ENCODE measurements at places on chromosomes 11 and 22. TPM values are rescaled to one million over a fixed set of nuclear protein-coding genes. Genes with fewer than 3 reads are reported as not detected.

Gene KCNA4
- 9.7 TPM for total RNA-seq

DNA sequence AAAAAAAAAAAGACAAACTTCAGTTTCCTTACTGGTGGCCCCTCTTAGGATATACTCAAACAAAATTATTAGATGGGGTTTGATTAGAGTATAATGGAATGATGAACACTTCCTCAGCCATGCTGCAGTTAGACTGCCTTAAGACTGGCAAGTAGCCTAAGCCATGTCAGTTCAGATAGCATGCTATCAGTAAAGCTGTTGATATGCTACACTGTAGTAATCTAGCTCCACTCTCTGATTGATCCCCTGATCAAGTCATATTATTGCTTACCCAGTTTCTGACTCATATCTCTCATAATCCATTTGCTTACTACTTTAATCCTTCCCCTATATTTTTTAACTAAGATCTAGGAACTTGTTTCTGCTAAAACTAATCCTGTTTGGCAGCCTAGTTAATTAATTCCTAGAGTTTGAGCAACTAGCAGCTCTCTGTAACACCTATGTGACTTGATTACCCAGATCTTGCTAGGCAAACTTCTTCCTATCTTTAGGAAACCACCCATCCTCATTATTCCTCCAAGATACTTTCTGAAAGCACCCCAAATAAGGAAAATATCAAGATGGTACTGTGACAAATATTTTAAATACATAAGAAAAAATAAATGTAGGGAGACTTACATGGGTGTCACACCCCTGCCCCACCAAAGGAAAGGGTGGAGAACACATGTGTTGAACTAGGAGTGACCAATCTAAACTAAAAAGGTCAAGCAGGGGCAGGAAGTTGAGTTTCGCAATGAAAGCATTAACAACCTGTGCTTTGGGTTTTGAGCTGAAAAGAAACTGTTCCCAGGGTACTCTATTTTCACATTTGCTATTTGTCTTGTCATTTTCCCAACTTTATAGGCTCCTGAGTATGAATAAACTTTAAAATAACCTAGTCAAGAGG, 43.2 kb downstream of the PIK3C2A start:
- no peak for DNase-seq

Gene CNTF
- 2.7 TPM for total RNA-seq

Gene CABP4
- total RNA-seq = not detected

GRCh38 chr22:19044381-19044780, 77.8 kb downstream of the DGCR2 start:
- no peak for DNase-seq

DNA sequence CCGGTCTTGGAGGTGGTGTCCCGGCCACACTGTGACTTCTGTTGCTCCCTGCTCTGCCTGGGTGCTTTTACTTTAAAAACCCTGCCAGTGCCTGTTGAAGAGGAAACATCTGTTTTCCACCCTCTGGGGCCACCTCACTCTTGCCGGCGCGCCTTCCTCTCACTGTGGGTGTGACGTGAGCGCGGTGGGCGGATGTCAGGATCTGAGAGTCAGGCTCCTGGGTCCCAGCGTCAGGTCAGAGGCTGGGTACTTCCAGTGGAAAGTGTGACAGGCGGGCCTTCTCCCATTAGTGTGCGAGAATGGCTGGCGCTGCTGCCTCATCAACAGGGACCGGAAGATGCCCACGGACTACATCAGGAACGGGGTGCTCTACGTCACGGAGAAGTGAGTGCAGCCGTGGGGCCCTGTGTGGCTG, 54.2 kb downstream of the GRAMD4 start:
- no peak for DNase-seq

- no peak for DNase-seq
These were observed 118.0 kb downstream of the SIK3 start for GRCh38 chr11:116980136-116980793.

Gene APOC3
- not detected for total RNA-seq

DNA sequence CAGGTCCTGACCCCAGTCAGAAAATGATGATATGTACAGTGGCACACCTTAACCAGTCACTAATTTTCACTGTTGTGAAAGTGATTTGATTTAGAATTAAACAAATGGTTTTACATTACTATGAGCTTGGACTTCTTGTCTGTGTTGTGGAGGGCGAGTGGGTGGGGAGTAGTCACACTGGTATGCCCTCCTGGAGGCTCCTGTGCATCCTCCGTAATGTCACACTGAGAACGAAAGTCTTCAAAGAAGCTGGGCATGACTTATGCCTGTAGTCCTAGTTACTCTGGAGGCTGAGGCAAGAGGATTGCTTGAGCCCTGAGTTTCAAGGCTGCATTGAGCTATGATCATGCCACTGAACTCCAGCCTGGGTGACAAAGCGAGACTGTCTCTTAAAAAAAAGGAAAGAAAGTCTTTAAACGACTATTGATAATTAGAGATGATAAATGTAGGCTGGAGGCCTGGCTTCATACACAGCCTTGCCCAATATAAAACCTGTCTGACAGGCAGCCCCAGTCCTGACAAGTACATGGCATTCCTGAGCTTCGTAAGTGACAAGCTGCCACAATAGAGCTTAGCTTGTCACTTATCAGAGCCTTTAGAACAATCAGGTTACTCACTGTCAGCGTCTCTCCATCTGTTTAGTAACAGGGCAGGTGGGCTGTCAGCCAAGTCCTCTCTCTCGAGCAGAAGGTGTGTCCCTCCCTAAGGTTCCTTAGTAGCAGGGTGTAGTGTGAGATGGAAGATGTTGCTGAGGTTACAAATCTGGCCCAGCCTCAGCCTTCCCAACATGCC, 5.0 kb upstream of the LIMK2 start:
- DNase-seq = no peak

DNA sequence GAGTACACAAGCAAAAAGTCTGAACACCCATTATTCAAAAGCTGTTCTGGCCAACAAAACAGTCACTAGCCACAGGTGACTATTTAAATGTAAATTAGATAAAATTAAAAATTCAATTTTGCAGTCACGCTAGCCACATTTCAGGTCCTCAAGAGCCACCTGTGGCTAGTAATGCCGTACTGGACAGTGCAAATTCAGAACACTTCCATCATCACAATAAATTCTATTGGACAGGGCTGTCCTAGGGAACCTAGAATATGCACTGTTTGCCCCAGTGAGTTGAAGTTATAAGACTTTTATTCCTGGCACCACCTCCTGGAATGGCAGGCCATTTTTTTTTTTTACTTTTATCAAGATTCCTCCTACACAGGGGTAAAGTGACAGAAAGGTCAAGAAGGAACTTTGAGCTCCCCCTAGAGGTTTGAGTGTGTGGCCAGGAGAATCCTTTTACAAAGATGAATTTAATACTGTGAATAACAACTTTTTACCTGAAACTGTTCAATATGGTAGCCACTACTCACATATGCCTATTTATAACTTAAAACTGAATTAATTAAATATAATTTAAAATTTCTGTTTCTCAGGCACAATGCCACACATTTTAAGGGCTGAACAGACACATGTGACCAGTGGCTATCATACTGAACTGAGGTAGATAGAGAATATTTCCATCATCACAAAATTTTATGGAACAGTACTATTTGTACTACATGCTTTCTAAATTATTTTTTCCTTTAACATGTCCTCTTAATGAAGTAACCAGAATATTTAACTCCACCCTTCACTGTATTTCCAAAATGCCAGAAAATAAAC, 6.5 kb downstream of the MSANTD2 start:
- DNase-seq = no peak

GRCh38 chr11:14742849-14743559, 99.4 kb downstream of the PDE3B start:
- no peak for DNase-seq

Gene VWA5A
- 5.8 TPM for total RNA-seq

DNA sequence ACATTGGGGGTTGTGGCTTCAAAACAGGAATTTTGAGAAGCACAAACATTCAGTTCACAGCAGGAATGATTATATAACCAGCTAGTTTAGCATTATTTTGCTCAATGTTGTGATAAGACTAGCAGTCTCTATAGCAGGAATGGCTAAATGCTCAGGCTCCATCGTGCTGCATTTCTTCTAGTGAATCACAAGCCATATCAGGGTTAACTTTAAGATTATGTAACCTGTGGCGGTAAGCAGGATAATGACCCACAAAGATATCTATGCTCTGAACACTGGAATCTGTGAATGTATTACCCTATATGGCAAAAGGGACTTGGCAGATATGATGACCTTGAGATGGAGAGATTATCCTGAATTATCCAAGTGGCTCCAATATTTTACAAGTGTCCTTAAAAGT, 14.8 kb downstream of the FSHB start:
- no peak for DNase-seq

DNA sequence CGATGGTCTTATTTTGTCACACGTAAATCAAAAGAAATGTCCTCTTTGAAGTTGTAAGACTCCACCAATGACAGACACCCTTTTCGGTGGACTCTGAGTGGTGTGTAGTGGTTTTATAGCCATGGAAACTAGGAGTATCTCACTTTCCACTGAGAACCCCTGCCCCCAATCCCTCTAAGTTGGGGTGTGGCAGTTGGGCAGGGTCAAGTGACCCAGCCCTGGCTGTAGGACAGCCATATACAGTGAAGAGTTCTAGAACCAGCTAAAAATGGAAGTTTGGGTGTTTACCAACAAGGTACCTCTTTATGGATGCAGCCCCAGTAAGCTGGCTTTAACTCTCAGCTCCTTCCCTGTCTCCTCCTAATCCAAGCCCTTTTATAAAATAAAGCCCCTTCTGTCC, 5.2 kb downstream of the C22orf31 start:
- DNase-seq = no peak

GRCh38 chr11:90556026-90556425, 333.2 kb upstream of the CHORDC1 start:
- DNase-seq = no peak

Measured in occipital lobe (tissue), 3 donors.